H9 (cell line): ENCODE measurements at places on chromosomes 7 and 10.

DNA sequence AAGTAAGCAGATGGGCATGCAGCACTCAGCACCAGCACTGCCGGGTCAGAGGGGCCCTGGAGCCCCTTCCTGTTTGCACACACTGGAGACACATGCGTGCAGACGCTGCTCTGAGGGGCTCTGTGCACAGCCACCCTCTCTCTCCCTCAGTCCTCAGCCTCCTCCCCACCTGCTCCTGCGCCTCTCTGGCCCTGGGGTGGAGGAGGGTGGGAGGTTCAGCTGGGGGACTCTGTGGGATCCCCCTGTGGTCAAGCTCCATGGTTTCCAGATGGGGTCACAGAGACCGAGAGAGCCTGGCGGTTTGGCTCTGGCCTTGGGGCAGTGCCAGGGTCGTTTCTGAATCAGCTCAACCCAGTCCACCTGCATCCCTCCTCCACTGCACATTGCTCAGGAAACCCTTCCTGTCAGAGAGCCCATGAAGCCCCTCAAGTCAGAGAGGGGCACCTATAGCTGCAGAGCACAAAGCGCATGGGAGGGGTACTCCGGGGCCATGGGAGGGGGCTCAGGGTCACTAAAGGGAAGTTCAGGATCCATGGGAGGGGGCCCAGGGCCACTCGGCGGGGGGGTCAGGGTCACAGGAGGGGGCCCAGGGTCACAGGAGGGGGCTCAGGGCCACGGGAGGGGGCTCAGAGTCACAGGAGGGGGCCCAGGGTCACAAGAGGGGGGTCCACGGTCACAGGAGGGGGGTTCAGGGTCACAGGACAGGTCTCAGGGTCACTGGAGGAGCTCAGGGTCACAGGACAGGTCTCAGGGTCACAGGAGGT, 161.7 kb downstream of the ADARB2 start:
- DNase-seq, result no peak

DNA sequence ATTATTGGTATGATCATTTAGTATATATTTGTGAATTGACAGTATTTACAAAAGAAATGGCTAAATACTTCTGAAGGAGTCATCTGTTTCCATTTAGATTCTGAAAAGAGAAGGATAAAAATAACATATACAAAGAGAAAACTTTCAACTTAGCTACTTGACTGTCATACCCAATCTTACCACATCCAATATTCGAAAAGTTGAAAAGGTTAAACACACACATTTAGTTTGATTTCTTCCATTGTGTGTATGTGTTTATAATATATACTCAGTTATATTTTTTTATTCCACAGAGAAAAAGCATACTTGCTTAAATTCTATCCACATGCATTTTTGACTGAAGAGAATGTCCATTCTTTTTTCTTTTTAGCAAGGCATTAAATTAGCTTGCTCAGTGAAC, 470.7 kb downstream of the TFEC start:
- no peak for DNase-seq

- DNase-seq, result no peak
Observed at GRCh38 chr7:8314566-8314965, 52.6 kb upstream of the ICA1 start.

GRCh38 chr7:81155654-81156373, 237.0 kb upstream of the SEMA3C start:
- DNase-seq, result no peak

GRCh38 chr10:287026-287709, 151.9 kb downstream of the ZMYND11 start:
- DNase-seq, result no peak

DNA sequence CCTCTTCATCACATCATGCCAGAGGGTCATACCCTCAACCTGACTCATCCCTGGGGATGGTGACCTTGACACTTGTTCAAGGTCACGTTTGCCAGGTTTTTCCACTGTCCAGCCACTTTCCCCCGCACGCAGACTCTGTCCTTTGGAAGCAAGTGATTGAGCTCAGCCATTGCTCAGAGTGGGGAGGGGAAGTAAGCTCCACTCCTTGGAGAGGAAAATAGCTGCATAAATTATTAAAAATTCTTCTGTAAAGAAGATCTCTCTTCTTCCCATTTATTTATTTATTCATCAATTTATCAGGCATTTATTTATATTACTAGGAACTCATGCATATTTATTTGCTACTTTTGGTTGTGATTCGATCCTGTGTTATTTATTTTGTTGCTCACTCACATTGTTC, 88.0 kb downstream of the GLRX3 start:
- DNase-seq, result peak; percentile 3

- peak; percentile 73 for DNase-seq
Observed at GRCh38 chr10:77165445-77166208, 472.0 kb downstream of the KCNMA1 start.

- no peak for DNase-seq
Observed at GRCh38 chr10:8088504-8088903, 34.0 kb downstream of the GATA3 start.

- DNase-seq, result no peak
Observed at GRCh38 chr10:21626457-21627161, 92.6 kb downstream of the MLLT10 start.
